ENCODE measurements at places on chromosomes 1 and 21. TPM values are rescaled to one million over a fixed set of nuclear protein-coding genes. Genes with fewer than 3 reads are reported as not detected.

- DNase-seq, result no peak
Measured at GRCh38 chr1:57300186-57300585, 123.7 kb downstream of the DAB1 start.

GRCh38 chr1:220335668-220336067, 63.4 kb upstream of the RAB3GAP2 start:
- peak; percentile 15 for DNase-seq

GRCh38 chr1:206449565-206449964, 20.7 kb upstream of the IKBKE start:
- no peak for DNase-seq

GRCh38 chr1:64033667-64034220, 169.7 kb upstream of the UBE2U start:
- peak; percentile 43 for DNase-seq

DNA sequence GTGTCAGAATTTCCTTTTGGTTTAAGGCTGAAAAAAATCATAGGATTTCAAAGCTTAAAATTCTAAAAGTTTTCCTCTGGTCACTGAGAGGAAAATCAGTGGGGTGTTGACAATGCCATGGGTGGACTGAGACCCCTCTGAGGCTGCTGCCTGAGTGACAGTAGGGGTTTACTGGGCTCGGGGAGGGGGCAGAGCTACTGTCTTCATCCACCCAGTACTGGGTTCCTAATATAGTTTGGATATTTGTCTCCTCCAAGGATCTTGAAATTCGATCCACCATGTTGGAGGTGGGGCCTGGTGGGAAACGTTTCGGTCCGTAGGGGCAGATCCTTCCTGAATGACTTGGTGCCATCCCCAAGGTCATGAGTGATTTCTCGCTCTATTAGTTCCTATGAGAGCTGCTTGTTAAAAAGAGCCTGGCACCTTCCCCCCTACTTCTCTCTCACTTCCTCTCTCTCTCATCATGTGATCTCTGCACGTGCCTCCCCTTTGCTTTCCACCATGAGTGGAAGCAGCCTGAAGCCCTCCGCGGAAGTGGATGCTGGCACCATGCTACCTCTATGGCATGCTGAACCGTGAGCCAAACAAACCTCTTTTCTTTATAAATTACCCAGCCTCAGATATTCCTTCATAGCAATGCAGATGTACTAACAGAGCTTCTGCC, 72.3 kb downstream of the MAP10 start:
- DNase-seq, result peak; percentile 3

- DNase-seq, result no peak
Measured at GRCh38 chr21:31558189-31558961, 101.1 kb upstream of the SOD1 start.

The RORC gene
- total RNA-seq, result 8.6 TPM

The CELA2B gene
- 2.7 TPM for total RNA-seq

The NEXN gene
- 57.9 TPM for total RNA-seq
